ENCODE measurements at places on chromosomes 13 and 19.

GRCh38 chr19:15248106-15248505 lies 15.9 kb upstream of the EPHX3 start:
- DNase-seq, result peak; percentile 91

GRCh38 chr13:105231579-105231978 lies 1303.9 kb downstream of the EFNB2 start:
- DNase-seq, result no peak

- no peak for DNase-seq
Measured at GRCh38 chr13:51249770-51250741, 27.9 kb downstream of the FAM124A start.

GRCh38 chr13:114047358-114047881 lies 73.5 kb upstream of the C13orf46 start:
- DNase-seq, result no peak

GRCh38 chr13:74035896-74036295 lies 98.3 kb downstream of the KLF12 start:
- DNase-seq, result no peak

DNA sequence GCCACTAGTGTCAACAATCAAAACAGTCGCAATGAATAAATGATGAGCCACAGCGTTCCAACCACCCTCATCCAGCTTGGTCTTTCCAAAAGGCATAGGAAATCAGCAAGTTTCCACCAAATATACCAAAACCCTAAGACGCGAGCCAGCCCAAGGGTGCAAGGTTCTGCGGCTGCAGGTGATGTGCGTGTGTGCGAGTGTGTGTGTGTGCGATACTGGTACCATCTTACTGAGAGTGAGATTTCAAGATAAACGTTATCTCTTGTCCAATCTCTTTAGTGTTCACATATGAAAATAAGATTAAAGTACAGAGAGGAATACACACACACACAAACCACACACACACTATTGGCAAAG lies 895 bp upstream of the TRPC4 start:
- DNase-seq, result no peak

- no peak for DNase-seq
Measured at GRCh38 chr13:22644941-22645340, 535.8 kb upstream of the SGCG start.

- DNase-seq, result no peak
Measured at GRCh38 chr13:103102482-103102881, 36.3 kb upstream of the SLC10A2 start.

- peak; percentile 89 for DNase-seq
Measured at GRCh38 chr19:4375164-4376027, 25.0 kb downstream of the SH3GL1 start.

- DNase-seq, result no peak
Measured at GRCh38 chr19:47534628-47535027, 19.8 kb upstream of the NAPA start.

DNA sequence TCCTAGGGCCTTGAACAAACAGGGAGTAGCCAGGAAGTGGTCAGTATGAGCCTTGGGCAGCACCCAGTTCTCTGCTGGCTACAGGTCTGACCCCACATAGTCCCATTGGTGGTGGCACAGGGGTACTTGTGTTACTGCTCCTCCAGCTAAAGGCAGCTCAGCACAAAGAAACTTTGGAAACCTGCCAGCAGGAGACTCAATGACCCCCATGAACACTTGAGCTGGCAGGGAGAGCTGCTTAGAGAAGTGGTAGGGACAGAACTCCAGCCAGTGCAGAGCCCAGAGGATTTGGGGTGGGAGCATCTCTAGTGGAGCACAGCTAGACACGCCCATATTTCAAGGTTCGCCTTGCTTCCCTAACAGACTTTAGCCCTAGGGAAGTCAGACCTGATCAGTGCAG lies 10.4 kb upstream of the ZNF586 start:
- no peak for DNase-seq

All from tibial artery (tissue), 4 donors.